ENCODE measurements at places on chromosomes 6 and 20.

GRCh38 chr6:43091436-43091991 lies 15.4 kb downstream of the PTK7 start:
- DNase-seq: no peak

DNA sequence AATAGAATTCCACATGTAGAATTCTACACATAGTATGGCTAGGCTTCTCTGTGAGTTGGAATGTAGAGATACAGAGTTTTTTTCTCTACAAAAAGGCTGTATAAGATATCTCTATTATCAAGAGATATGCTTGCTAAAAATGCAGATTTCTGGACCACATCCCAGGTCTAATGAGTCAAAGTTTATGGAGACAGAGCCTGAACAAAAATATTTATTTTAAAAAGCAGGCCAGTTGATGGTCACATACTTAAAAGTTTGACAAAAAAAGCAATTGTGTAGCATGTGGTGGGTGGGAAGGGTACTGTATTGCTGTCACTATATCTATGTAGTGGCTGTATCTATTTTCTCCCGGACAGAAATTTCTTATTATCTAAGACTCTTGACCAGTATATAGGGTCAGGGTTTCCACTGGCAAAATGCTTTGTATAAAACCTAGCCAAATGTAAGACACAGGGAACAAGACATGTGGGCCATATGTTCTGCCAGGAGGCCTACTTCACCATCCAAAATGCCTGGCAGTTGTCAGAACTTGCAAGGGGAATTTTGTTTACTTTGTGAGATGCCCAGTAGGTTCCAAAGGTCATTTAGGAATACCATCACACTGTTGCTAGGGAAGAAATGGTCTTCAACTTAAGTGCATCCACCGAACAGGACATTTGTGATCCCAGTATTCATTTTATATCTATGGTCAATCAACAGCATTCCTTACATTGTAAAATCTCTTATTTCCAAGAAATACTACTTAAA lies 60.6 kb downstream of the SHPRH start:
- no peak for DNase-seq

- no peak for DNase-seq
Observed at GRCh38 chr20:22531756-22532155, 52.6 kb downstream of the FOXA2 start.

DNA sequence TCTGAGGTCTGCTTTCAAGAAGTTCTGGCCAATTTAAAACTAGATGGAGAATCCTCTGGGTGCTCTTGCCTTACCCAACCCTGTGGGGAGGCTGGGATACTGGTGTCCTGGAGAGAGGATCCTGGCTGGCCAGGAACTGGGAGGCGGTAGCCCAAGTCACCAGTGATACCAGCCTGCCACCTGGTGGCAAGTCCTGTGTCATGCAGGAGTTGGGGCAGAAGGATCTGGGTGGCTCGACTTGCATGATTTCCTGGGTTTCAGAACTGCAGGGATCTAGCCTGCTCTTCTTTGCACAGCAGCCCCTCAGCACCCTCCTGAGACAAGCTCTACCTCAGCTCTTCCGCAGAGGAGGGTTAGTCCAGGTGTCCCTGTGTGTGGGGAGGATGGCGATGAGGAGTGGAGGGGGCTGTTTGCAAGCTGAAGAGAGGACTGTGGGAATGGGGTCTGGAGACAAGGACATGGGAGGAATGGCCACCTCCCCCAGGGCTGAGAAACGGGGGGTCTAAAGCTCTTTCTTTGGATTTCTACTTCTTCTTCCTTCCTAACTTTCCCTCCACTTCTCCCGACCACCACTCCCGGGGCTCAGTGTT lies 4.2 kb downstream of the KCNK17 start:
- DNase-seq: peak; percentile 70

DNA sequence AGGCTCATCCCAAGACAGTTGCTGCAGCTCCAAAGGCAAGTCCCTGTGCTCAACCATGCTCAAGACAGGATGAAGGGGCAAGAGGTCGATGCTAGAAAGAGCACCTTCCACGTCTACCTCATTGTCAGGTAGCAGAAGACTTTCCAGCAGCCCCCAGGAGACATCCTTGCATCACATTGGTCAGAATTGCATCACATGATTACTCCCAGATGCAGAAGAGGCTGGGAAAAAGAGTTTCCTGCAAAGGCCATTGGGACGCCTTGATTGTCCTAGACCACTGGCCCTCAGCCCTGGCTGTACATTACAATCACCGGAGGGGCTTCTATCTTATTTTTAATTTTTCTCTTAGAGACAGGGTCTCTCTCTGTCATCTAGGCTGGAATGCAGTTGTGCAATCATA lies 17.3 kb upstream of the ZNF334 start:
- no peak for DNase-seq

DNA sequence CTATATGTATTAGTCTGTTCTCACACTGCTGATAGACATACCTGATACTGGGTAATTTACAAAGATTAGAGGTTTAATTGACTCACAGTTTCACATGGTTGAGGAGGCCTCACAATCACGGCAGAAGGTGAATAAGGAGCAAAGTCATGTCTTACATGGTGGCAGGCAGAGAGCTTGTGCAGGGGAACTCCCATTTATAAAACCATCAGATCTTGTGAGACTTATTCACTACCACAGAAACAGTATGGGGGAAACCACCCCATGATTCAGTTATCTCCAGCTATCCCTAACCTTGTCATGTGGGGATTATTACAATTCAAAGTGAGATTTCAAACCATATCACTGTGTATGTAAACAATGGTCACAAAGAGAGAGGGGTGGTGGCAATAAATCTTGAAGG lies 6.6 kb downstream of the CST8 start:
- DNase-seq: no peak

DNA sequence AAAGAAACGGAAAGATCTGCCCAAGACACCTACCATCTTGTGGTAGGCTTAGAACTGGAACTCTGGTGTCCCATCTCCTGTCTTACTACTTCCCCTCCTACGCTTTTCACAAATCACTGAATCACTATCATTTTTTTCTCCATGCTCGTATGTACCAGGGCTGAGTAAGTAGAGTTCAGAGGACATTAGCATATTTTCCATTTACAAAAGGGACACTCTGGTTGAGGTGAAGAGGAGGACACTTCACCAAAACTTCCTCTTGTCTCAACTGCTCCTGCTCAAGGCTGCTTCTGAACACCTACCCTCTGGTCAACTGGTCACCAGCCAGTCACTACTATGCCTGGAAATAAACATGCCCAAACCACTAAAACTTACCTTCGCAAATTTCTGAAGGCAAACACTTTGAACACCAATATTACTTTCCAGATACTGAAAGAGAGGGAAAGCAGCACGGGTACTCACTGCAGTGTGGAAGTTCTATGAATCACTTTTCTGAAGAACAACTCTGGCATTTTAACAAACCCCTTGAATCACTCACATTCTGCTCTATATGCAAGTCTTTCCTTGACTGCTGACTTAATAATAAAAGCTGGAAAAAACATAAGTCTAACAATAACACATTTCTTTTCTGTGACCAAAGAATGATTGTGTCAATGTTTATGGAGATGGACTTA lies 123.3 kb downstream of the INSM1 start:
- peak; percentile 34 for DNase-seq

- no peak for DNase-seq
Observed at GRCh38 chr20:36102306-36102705, 52.2 kb upstream of the EPB41L1 start.

GRCh38 chr6:54361734-54362133 lies 53.5 kb downstream of the TINAG start:
- no peak for DNase-seq

- no peak for DNase-seq
Observed at GRCh38 chr6:135722679-135723078, 128.8 kb upstream of the PDE7B start.

- DNase-seq: peak; percentile 27
Observed at GRCh38 chr20:2652724-2653555, 508 bp downstream of the NOP56 start.

DNA sequence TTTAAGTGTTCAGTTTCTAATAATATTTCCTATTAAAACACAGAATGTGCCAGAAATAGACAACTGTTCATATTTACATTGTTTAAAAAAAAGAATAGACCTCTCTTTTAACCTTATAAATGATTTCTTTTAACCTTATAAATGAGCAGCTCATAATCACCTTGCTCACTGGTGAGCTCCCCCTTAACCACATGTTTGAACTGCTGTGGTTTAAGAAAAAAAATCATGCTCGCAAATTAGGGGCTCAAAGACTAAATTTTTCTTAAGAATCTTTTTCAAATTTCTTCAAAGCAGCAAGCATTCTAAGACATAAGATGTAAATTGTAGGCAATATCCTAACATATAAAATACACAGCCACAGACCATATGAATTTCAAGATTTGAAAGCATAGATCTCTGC lies 32.8 kb downstream of the FAM8A1 start:
- DNase-seq: no peak

DNA sequence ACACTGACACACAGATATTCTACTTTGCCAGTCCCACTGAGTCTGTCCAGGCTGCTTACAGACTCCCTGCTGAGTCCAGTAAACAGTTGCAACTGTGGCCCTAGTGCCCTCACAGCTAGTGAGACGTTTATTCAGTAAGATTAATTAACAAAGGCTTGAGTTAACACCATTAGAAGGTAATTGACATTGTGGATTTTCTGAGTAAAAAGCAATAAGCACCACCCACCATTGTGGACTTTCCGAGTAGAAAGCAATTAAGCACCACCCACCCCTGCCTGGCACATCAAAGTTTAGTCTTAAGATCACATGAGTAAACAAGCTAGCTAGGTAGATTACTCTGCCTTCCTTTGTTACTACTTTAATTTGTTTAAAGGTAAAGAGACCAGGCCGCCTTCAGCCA lies 408.6 kb upstream of the IMPG1 start:
- DNase-seq: no peak

- no peak for DNase-seq
Observed at GRCh38 chr6:41318261-41318653, 17.2 kb upstream of the NCR2 start.

DNA sequence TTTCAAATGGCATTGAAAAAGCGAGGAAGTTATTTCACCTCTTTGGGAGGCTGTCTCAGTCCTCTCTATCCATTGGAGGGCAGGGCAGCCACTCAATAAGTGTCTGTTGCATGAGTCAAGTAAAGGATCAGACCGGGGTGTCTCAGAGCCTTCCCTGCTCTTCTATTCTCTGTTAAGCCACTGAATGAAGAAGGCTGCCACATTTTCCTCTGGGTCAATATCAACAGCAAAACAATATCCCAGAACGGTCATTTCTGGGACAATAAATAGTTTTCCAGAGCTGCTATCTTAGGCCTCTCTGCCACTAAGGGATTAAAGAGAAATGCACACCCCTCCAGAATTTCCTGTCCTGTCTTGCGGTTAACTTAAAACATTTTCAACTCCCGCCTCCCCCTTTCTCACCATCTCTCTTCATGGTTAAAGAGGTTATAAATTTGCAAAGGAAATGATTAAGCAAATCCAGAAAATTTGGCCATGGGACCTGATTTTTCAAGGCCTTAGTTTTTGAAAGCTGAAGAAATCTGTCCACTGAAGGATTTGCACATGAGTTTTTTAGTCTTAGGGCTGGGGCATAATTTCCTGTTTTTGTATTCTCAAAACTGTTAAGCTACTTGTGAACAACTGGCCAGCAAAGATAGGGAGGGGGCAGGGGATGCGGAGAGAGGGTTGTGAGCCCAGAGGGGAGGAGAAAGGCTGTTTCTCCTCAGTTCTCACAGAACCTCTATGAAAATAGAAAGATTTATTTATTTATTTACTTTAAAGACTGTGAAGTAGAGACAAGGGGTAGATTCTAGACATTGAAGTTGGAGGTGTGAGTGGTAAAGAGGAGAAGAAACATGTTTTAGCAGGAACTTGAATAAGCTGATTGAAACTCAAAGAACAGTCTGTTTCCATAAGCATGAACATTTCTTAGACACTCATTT lies 135.7 kb downstream of the BCAS1 start:
- DNase-seq: peak; percentile 36

GRCh38 chr20:57390604-57391438 lies at the start of gene RBM38:
Gene RBM38 (plus strand): TSS chr20:57391396. CDS start chr20:57391582, 186 bp downstream.
- peak; percentile 60 for DNase-seq

DNA sequence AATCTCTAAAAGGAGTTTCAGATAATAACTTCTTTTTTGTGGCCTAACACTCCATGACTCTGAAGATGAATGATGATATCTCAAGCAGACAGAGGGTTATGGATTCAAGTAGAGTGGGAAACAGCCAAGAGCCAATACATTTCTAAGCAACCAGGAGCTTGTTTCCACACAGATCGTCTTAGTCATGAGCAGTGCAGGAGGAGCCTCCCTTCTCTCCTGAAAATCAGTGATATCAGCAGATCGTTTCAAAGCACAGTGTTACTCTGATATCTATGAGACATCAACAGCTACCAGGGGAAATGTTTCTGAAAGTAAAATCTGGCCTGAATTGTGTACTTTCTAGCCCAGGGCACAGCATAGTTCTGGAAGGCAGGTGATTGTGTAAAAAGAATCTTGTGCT lies 11.5 kb downstream of the ADGRG6 start:
- no peak for DNase-seq

- no peak for DNase-seq
Observed at GRCh38 chr6:4300917-4301316, 165.5 kb upstream of the ECI2 start.

DNA sequence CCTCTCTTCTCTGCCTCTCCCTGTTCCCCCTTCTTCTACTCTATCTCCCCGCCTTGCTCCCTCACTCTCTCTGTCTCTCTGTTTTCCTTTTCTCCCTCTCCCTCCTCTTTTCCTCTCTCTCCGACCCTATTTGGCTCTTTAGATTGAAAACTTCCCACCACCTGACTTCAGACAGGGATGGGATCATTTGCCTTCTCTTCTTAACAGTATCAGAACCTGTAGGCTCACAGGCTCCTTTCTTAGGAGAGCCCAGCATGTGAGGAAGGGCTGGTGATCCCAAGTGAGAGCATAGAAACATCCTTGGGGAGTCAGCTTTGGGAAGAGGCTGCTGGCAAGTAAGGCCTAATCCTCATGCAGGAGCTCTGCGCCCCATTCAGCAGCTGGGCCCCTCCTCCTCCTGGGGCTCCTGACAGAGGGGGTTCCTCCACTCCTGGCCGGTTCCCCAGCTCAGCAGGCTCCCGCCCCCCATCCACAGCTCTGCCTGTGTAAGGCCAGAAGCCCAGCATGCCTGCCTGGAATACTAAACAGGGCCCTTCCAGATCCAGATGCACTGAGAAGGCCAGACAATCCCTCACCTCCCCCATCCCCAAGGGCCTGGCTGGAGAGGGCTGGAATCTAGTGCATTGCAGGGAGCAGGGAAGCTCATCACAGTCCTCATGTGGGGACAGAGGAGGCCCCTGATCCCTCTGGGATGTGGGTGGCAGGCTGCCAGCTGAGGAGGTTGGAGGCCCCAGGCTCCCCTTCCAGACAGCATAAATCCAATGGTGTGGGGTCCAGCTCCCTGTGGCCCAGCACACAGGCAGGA lies 93.4 kb downstream of the PTPRT start:
- peak; percentile 75 for DNase-seq

DNA sequence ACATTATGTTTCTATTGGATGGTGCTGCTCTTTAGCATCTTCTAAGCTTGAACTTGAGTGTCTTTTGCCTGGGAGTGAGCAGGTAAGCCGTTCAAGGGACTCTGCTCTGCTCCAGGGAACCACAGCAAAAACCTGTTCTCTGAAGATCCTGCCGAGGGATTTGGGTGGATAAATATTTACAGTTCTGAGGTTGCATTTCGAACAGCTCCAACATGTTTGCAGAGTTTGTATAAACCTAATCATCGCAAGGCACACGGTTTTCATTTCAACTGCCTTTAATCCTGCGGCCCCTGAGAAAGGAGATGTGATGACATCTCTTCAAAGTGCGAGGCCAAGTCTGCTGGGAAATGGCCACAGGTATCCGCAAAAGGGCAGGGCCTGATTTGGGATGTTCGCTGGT lies 293.4 kb downstream of the TFAP2C start:
- no peak for DNase-seq

All from pons (tissue), 1 donor.